ENCODE measurements at places on chromosomes 3 and 15.

DNA sequence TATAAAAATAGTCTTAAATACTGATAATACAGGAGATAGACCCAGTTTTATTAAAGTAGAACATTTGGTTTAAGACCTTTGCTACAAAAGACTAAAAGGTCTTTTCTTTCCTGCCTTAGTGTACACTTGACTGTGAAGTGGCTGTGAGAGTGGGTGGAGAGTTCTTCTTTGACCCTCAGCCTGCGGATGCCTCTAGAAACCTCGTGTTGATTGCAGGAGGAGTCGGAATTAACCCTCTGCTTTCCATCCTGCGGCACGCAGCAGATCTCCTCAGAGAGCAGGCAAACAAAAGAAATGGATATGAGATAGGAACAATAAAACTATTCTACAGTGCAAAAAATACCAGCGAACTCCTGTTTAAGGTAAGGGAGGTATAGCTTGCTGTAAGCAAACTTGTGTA, 36.5 kb downstream of the OXNAD1 start:
- no peak for DNase-seq

DNA sequence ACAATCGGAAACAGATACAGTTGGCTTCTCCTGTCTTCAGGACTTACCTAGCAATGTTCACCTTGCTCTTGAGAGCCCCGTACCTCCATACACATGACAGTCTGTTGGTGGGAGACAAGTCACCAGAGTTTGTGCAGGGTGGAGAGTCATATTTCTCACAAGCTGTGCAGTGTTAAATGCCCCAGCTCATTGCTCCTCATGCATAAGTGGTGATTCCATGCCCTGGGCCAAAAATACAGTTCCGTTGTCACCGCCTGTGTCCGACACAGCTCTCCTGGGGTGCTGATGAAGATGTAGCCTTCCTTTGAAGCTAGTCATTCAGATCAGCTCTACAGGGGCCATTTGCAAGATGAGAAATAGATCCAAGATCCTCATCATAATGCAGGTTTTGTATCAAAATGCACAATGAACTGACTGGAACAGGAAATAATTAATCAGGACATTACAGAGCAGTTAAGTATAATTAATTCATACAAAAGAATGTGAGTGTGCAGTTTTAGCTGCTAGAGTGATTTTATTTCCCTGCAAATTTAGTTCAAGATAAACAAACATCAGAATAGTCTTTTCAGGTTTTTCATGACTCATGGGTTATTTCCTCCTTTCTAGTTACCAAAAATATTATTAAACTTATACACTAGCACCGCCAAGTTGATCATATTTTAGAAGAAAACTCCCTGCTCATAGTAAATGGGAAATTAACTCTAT, 66.5 kb downstream of the CD47 start:
- DNase-seq: no peak

GRCh38 chr15:57100136-57100539, 181.7 kb downstream of the TCF12 start:
- no peak for DNase-seq

- DNase-seq: no peak
These were observed 32.3 kb downstream of the NKIRAS1 start for GRCh38 chr3:23884481-23884880.

DNA sequence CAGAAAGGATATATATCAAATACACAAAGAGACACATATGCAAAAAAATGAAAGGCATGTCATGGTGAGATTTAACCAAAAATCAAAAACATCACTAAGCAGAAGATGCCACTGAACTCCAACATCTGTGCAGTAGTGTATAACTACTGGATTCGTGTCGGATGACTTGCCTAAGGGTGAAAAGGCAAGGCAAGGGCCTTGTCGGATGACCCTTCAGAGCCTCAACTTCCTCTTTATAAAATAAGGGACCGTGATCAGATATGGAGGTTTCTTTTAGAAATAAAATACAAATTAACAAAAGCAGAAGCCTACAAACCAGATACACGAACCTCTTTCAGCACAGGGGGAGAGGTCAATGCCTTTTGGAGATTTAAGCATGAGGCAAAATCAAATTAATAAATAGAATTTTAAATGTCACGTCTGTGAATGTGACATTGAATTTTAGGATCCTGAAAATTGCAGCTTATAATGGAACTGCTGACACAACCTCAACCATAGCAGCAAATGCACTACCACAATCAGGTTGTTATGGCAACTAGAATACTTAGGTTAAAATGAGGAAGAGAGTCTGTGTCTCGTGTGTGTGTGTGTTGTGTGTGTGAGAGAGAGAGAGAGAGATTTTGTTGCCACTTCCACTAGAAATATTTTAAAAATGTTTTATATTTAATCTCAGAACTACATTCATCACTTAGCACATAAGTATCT, 8.3 kb upstream of the CHRM5 start:
- DNase-seq: no peak

- DNase-seq: no peak
These were observed 8.1 kb upstream of the APOD start for GRCh38 chr3:195591852-195592251.

DNA sequence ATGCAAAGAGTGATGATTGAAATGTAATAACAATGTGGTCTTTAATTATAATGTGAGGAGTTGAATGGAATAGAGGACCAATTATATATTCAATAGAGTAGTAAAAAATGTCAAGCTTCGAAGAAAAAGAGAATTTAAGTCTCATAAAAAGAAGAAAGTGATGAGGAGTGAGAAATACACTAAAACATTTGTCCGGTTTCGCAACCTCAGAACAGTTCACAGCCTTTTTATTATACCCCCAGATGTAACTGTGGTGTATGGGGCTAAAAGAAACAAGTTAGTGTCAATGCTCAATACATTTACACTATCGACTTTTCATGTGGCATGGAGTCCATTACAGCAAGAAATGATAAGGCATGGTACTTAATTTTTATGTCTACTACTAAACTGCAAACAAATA, 386.5 kb upstream of the ATP11B start:
- no peak for DNase-seq

All from cerebellar nuclear complex (tissue), 1 donor.